ENCODE measurements at places on chromosomes 16 and 17. TPM values are rescaled to one million over a fixed set of nuclear protein-coding genes. Genes with fewer than 3 reads are reported as not detected.

- DNase-seq: no peak
- H3K4me1 ChIP-seq: no peaks in the 10 kb centered on the region
- no peak overlapping the region for H3K27ac ChIP-seq
- no peaks in the 10 kb centered on the region for H3K27me3 ChIP-seq
- no peaks in the 10 kb centered on the region for H3K36me3 ChIP-seq
Measured at GRCh38 chr16:86431540-86431939, 78.8 kb upstream of the FOXF1 start.

DNA sequence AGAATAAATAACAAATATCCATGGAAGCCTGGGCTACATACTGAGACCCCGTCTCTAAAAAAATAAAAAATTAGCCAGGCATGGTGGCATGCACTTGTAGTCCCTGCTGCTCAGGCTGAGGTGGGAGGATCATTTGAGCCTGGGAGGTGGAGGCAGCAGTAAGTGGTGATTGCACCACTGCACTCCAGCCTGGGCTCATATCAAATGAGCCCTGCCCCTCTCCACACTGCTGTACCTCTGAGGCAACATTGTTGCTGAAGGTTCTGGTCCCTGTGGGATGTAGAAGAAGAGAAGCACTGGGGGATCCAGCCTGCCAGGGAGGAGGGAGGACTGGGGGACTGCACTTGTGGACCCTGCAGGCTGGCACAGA lies 11.4 kb upstream of the ARHGAP23 start:
- peaks cover 39% of the 10 kb centered on the region for H3K27me3 ChIP-seq
- no peak for DNase-seq
- H3K27ac ChIP-seq: no peak overlapping the region
- H3K36me3 ChIP-seq: no peaks in the 10 kb centered on the region
- H3K4me3 ChIP-seq: no peak overlapping the region
- peaks cover 6% of the 10 kb centered on the region for H3K4me1 ChIP-seq

DNA sequence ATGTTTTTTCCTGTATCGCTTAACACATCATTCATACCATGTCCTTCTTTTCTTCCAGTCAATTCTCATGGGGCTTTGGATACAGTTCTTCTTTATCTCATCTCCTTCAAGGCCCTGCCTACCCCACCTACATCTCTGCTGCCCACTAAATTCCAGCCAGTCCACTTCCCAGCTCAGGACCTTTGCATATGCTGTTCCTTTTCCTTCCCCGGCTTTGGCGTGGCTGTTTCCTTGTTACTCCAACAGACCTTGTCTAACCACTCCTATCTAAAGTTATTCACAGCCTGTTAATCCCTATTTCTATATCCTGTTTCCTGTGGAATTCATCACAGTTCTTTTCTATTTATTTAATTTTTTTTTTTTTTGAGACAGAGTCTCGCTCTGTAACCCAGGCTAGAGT lies 6.6 kb upstream of the STAT3 start:
- no peak for DNase-seq
- H3K36me3 ChIP-seq: no peaks in the 10 kb centered on the region
- H3K4me1 ChIP-seq: peaks cover 24% of the 10 kb centered on the region
- no peak overlapping the region for H3K27ac ChIP-seq
- no peak overlapping the region for H3K4me3 ChIP-seq

GRCh38 chr17:47305302-47305923 lies 18.3 kb upstream of the EFCAB13 start:
- H3K36me3 ChIP-seq: no peaks in the 10 kb centered on the region
- H3K4me1 ChIP-seq: peaks cover 8% of the 10 kb centered on the region
- H3K27me3 ChIP-seq: peaks cover 2% of the 10 kb centered on the region
- no peak overlapping the region for H3K4me3 ChIP-seq

DNA sequence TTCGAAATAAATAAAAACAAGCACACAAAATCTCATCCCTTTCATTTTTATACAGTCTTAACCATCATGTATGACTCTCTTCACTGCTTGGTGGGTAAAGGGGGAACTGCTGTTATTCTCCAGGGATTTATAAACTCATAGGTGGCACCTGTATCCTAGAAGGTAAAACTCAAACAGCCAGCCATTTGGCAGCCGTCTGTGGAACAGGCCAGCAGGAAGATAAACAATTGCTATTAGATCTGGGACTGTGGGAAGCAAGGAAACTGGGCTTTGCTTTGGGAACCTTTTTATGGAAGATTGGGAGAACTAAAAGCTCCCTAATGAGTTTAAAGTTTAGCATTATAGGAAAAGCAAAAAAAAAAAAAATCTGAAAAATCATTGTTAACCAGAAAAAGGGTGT lies 126.0 kb downstream of the TANGO6 start:
- peaks cover 3% of the 10 kb centered on the region for H3K36me3 ChIP-seq
- H3K27me3 ChIP-seq: no peaks in the 10 kb centered on the region
- DNase-seq: no peak
- H3K27ac ChIP-seq: no peak overlapping the region
- H3K4me3 ChIP-seq: no peak overlapping the region
- H3K4me1 ChIP-seq: peaks cover 7% of the 10 kb centered on the region

DNA sequence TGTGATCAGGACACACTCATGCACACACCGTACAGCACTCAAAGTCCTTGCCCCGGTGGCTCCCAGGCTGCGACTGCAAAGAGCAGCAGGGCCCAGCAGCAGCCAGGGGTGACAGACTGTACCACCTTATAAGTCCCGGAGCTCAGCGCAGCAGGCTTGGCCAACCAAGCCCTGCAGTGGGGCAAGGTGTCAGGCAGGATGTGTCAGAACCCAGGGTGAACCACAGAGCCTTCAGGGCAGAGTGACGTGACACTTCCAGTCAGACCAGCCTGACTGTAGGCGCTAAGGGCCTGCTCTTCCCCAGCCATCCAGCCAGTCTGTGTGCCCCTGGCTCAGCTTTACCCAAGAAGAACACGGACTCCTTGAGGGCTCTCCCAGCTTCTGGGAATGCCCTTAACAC lies 204.1 kb downstream of the COPRS start:
- peak; percentile 41 for DNase-seq
- H3K27ac ChIP-seq: no peak overlapping the region
- H3K4me1 ChIP-seq: peaks cover 4% of the 10 kb centered on the region
- H3K4me3 ChIP-seq: no peak overlapping the region
- no peaks in the 10 kb centered on the region for H3K36me3 ChIP-seq
- peaks cover 10% of the 10 kb centered on the region for H3K27me3 ChIP-seq

GRCh38 chr16:52492789-52493357 lies 54.1 kb downstream of the TOX3 start:
- no peaks in the 10 kb centered on the region for H3K27me3 ChIP-seq
- no peak overlapping the region for H3K27ac ChIP-seq
- no peaks in the 10 kb centered on the region for H3K36me3 ChIP-seq
- no peak overlapping the region for H3K4me3 ChIP-seq
- no peak for DNase-seq

- no peaks in the 10 kb centered on the region for H3K36me3 ChIP-seq
- no peak overlapping the region for H3K27ac ChIP-seq
- H3K27me3 ChIP-seq: peaks cover 40% of the 10 kb centered on the region
- no peaks in the 10 kb centered on the region for H3K4me1 ChIP-seq
Measured at GRCh38 chr17:83170571-83171260, 91.3 kb downstream of the METRNL start.

Gene SULT1A4
- total RNA-seq: 1.5 TPM

Gene SDK2
- 29.3 TPM for total RNA-seq

- DNase-seq: no peak
- H3K4me3 ChIP-seq: no peak overlapping the region
- H3K27me3 ChIP-seq: no peaks in the 10 kb centered on the region
Measured at GRCh38 chr16:835373-835772, 34.8 kb upstream of the GNG13 start.

Gene TERB1
- total RNA-seq: not detected

- no peak overlapping the region for H3K4me3 ChIP-seq
- DNase-seq: no peak
- no peak overlapping the region for H3K27ac ChIP-seq
- no peaks in the 10 kb centered on the region for H3K4me1 ChIP-seq
- no peaks in the 10 kb centered on the region for H3K27me3 ChIP-seq
Measured at GRCh38 chr16:72109966-72110530, 16.4 kb downstream of the DHX38 start.

Gene CLDN7
- 2.6 TPM for total RNA-seq

- H3K4me3 ChIP-seq: peak overlapping the region; percentile 28
- H3K27me3 ChIP-seq: no peaks in the 10 kb centered on the region
- DNase-seq: no peak
Measured at GRCh38 chr17:82267575-82268379, 5.7 kb downstream of the CSNK1D start.

Gene C16orf54
- 84.2 TPM for total RNA-seq

Gene SKAP1
- 96.0 TPM for total RNA-seq

Gene NT5C3B
- 30.1 TPM for total RNA-seq

DNA sequence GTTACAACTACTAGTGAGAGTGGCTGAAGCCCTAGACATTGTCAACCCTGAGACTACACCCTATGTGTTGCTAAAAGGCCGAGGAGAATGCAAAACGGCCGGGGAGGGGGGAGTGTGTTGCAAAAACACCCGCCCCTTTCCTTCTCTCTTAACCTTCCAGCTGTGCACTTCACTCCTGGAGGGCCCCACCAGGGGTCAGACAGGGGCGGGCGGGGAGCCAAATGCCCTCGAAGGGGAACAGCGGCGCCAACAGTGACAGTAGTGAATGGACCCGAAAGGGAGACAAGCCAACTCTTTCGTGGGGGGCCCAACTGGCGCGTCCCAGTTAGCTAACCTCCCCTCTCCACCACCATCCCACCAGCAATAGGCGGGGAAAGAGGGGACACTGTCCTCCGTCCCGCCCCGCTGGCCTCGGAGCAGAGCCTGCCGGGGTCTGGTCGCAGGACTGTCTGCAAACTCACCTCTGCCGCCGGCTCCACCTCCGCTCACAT lies 352 bp downstream of the MARF1 start:
- H3K27ac ChIP-seq: peak overlapping the region; percentile 96
- H3K4me1 ChIP-seq: peaks cover 46% of the 10 kb centered on the region
- peak overlapping the region; percentile 94 for H3K4me3 ChIP-seq
- DNase-seq: peak; percentile 82

GRCh38 chr16:15701975-15702970 lies 52.2 kb downstream of the NDE1 start:
- peak overlapping the region; percentile 66 for H3K27ac ChIP-seq
- no peak overlapping the region for H3K4me3 ChIP-seq
- no peaks in the 10 kb centered on the region for H3K27me3 ChIP-seq
- peaks cover 25% of the 10 kb centered on the region for H3K36me3 ChIP-seq
- no peak for DNase-seq
